NCI-H146 (cell line): ENCODE measurements at places on chromosomes 6 and 20.
A peak's percentile ranks its signal among the peaks of the same experiment; 100 is the strongest.

DNA sequence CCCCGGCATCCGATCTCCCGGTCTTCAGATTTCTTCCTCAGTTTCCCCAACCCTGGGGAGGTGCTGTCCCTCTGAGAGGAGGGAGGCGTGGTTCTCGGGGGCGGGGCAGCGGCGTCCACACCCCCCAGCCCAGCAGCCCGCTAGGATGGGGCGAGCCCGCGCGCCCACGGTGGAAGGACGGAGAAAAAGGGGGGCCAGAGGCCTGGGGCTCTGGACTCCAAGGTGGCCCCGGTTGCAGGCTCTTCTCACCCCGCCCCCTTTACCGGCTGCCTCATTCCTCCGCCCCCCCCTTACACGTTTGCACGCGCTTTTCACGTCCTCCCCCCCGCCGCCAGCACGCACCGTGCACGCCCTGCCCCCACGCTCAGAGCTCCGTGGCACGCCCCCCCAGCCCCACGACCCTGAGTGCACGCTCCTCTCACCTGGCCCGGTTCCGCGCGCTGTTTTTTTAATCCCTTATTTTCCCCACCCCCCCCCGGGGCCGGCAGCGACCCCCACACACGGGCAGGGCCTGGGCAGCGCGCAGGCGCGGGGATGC, 402 bp downstream of the ZBTB12 start:
- DNase-seq = peak; percentile 67

GRCh38 chr6:24968783-24969182, 33.0 kb upstream of the RIPOR2 start:
- peak; percentile 29 for DNase-seq

DNA sequence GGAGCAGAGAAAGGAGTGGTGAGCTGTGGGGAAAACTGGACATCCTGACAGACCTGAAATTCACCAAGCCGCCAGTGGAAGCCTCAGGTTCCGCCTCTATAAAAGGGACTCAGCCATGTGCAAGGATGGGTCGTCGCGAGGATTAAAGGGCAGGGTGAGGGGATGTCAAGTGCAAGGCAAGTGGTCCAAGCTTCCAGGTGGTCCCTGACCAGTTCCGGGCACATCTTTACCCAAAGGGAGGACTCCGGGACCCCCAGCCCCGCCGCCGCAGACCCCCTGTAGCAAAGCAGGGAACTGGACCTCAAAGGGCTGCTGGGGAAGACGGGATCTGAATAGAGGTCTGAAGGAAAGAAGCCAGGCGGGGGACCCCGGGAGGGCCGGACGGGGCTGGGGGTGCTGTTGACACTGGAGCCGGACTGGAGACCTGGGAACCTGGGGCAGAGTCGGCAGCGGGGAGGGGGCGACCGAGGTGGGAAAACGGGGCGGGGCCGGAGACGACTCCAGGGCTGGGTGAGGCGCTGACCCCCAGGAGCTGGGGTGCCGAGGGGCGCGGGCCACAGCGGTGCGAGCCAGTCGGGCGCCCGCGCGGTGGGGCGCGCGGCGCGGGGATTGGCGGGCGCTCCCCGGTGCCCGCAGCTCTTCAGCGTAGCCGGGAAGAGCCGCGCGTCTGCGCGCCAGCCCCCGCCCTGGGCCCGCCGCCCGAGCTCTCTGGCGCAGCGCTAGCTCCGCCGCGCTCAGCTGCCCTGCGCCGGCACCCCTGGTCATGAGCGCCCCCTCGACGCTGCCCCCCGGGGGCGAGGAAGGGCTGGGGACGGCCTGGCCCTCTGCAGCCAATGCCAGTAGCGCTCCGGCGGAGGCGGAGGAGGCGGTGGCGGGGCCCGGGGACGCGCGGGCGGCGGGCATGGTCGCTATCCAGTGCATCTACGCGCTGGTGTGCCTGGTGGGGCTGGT, at the start of gene SSTR4:
TSS of gene SSTR4 (plus strand) at position 592 of the 951 bp plus-strand sequence. CDS start at position 764, 172 bp downstream.
- DNase-seq = no peak

DNA sequence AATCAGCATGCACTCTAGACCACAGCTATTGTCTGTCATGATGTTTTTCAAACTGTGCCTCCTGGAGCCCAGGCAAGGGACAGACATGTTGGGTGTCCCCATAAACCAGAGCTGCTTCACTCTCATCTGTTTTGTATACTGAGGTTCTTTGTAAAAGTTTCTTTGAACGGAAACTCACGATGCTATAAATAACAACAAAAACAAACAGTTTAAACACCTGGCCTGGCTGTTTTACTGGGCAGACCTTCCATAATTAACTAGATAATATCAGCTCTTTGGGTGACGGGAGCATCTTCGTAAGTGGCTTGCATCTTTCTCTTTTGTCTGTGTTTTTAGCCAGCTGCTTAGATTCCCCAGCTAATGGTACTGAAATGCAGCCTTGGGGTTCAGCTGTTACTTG, 190.3 kb downstream of the ZDHHC14 start:
- peak; percentile 63 for DNase-seq

DNA sequence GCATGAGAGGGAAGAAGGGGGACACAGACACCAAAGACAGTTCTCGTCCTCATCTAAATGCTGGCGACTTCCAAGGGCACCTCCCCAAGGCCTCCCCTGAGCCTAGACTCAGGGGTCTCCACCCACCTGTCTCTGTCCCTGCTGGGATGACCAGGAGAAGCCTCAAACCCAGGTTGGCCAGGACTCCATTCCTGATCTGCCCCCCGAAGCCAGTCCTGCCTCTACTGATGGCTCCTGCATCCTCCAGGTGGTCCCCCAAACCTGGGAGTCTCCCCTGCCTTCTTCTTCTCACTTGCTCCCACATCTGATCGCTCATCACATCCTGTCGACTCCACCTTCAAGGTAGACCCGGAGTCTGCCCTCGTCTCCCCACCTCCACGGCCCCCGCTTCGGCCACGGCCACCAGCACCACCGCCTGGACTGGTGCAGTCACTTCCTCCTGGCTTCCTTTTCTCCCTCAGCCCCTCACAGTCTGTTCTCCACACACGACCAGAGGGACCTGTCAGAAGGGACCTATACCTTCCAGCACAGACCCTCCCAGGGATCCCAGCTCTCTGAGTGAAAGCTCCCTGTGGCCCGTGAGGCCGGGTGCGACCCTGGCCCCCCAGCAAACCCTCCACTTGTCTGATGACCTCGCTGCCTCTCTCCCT, 92.1 kb downstream of the CEBPB start:
- no peak for DNase-seq

GRCh38 chr20:60402189-60403058, 444.2 kb downstream of the CDH26 start:
- DNase-seq = no peak

DNA sequence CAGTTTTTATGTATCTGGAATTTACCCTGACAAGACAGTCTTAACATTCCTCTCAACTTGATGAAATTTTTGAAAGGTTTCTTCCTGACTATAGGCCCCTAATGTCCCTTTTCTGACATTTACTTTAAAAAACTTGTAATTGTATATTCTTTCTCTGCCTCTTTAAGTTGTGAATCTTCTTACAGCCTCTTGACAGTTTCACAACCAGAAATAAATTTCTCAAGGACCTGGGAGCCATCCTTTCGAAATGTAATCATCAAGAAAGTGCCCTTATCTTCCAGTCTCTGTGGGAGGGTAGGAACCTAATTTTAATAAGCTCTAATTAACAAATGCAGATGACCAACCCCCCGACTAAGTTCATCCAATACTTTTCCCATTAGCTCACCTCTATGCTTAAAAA, 403.6 kb upstream of the GJE1 start:
- DNase-seq = no peak

GRCh38 chr6:112481211-112481610, 134.1 kb downstream of the RFPL4B start:
- DNase-seq = no peak

GRCh38 chr6:44268095-44268628, 2.1 kb upstream of the TMEM151B start:
- DNase-seq = peak; percentile 81

GRCh38 chr20:24648481-24648880, 179.1 kb downstream of the SYNDIG1 start:
- DNase-seq = no peak

DNA sequence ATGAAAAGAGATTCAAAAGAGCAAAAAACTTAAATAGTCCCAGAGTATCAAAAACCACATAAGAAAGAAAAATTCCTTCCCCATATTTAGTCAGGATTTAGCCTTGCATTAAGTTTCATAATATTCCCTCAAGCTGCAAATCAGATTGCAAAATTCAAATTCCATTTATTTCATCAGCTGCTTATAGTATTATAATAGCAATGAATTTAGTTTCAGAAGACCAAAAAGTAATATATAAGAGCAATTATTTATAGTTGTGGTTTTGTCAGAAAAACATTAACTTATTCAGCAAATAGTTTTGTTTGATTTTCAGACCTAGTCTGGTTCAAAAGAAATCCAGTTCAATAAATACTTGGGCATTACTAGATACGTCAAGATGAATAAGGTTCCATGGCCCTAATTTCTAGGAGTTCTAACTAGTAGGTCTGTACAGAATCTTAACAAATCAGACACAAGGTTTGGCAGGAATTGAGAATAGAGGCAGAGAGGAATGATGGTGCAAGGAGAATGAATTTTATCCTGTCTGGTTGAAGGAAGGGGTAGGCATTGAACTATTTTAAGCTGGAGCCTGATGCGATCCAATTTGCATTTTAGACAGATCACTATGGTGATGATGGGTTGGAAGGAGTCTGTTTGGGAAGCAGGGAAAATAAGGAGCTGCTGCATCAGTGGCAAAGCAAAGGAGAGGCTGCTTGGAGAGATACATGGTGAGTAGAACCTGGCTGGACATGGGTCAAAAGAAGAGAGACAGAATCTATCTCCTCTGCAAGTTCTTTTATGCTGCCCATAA, 163.9 kb upstream of the STXBP5 start:
- DNase-seq = no peak

DNA sequence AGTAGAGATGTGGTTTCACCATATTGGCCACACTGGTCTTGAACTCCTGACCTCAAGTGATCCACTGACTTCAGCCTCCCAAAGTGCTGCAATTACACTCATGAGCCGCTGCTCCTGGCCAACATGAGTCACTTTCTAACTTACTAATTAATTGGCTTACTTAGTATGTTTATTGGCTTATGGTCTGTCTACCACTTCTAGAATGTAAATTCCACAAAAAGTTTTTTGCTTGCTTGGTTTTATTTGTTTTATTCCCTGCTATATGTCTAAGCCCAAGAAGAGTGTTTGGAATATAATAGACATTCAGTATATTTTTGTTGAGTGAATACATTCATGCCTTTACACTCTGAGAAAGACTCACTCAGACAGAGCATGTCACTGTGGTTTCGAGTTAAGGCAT, 86.0 kb downstream of the SAMD3 start:
- no peak for DNase-seq

DNA sequence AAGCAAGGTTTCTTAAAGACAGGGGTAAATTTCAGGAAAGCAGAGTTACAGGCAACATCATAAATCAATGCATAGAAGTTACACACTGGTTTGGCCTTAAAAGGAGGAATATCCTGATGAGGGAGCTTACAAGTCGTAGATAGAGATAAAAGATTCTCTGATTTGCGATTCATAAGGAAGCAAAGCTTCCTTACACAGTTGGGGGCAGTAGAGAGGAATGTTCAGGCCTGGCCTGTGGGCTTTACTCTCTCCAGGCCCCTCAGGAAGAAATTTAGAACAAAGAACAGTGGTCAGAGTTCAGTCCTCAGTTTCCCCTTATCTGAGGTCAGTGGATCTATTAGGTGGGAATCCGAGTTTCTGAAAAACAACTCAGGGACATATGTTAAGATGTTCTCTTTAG, 19.3 kb downstream of the HLA-C start:
- no peak for DNase-seq

- no peak for DNase-seq
These were observed at the start of gene ARG1 for GRCh38 chr6:131572686-131573415. Gene ARG1 (plus strand): TSS chr6:131573226. CDS start chr6:131573283, 57 bp downstream.

DNA sequence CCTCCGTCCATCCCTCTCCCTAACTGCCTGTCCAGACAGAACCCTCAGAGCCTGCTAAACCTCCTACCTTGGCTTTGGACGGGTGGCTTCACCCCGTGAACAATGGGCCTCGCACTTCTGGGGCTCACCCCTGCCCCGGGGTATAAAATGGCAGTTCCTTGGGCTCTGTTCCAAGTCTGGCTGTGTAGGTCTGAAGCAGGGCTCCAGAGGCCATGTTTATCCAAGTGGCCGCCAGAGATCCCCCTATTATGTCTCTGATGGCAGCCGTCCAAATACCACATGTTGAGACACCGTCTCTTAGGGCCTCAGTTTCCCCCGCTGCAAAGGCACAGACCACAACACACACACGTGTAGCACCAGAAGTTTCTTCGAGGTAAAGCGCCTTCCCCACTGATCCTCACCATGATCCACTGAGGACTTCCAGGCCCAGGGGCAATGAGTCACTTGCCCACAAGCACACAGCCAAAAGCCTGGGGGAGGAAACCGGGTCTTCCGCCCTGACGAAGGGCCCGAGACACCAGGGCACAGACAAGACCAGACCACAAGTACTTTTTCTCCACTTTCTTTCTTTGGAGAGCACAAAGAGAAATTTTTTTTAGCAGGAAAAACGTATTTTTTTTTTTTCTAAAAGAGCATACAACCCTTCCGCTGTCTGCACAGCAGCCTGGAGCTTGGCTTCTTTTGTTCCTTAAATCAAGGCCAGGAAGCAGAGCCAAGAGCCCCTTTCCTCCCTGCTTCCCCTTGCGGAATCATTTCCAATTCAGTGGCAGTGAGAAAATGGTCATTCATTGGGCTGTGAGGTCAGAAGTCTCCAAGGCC, 11.8 kb downstream of the CPNE5 start:
- DNase-seq = peak; percentile 51

DNA sequence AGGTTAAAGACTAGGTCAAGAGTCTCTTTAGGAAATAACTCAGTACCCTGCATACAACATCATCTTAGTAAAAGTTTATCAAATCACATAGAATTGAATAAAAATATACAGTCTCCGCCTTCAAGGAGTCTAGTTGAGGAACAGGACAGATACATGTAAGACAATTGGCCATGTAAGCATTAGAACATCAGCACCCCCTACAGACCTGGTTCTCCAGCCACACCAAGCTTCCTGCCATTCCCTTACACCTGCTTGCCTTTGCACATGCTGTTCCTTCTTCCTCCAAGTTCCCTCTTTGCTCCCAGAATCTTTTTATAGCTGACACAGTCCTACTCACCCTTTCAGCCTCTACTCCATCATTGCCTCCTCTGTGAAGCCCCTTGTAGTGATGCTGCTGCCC, 187.8 kb upstream of the LRFN2 start:
- DNase-seq = peak; percentile 38

GRCh38 chr6:104881964-104882668, 22.4 kb upstream of the HACE1 start:
- DNase-seq = no peak

DNA sequence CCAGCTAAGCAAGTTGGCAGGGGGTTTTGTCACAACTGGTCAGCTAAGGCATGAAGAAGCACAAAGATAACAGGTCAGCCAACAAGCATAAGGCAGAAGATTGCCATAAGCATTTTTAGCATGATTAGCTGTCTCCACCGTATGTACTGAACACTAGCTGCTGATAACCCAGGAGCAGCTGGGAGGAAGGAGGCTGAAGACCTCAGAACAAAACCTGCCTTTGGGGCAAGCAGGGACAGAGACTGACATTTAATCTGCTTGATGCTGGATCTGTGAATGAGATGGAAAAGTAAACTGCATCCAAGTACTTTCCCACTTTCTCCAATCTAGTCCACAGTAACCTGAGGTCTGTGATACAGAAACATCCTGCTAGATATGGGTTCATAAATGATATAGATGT, 353.0 kb upstream of the MAP3K7 start:
- DNase-seq = no peak
